Activated CD4-positive, CD25-positive, alpha-beta regulatory T cell treated with anti-CD3 and anti-CD28 coated beads, Interleukin-2, amount 50 U/mL, for 24 hours (primary cell): ENCODE measurements at places on chromosomes 5 and 9.

- ATAC-seq, result no peak
Observed at GRCh38 chr9:11064909-11065308, 452.1 kb upstream of the PTPRD start.

GRCh38 chr5:148960070-148960769, 102.6 kb downstream of the SH3TC2 start:
- ATAC-seq, result no peak

- no peak for ATAC-seq
Observed at GRCh38 chr5:142012186-142012785, 541 bp downstream of the GNPDA1 start.

- no peak for ATAC-seq
Observed at GRCh38 chr5:6744841-6745705, 31.8 kb downstream of the TENT4A start.

DNA sequence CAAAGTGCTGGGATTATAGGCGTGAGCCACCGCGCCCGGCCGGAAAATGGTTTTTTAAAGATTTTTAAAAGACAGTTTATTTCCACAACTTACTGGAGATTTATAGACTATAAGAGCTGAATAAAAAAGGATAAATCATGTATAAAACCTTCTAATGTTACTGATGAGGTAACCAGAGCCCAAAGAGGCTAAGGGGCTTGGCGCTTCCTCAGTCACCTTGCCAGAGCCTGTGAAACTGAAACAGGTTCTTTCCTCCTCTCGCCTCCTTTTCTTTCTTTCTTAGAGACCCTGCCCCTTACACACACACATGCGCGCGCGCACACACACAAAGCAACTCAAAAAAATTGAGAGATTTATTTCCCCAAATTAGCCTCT, 69.8 kb downstream of the HSD17B3 start:
- ATAC-seq, result no peak

- ATAC-seq, result no peak
Observed at GRCh38 chr5:120122703-120123102, 341.4 kb upstream of the PRR16 start.

GRCh38 chr9:4852419-4852818, 59.7 kb downstream of the RCL1 start:
- ATAC-seq, result no peak

DNA sequence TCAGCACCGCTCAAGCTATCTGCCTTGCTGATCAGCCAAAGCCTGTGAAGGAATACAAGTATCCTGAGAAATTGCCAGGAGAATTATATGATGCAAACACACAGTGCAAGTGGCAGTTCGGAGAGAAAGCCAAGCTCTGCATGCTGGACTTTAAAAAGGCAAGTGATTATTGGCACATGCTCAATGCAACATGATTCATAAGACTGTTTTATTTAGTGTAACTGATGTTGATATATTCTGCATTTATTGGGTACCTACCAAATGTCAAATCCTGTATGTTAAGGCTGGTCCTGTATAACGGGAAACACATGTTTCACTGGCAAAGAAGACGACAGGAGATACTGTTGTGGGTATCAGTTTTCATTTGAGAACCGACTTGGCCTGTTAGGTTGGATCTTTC, 69.0 kb downstream of the ADAMTS16 start:
- no peak for ATAC-seq

DNA sequence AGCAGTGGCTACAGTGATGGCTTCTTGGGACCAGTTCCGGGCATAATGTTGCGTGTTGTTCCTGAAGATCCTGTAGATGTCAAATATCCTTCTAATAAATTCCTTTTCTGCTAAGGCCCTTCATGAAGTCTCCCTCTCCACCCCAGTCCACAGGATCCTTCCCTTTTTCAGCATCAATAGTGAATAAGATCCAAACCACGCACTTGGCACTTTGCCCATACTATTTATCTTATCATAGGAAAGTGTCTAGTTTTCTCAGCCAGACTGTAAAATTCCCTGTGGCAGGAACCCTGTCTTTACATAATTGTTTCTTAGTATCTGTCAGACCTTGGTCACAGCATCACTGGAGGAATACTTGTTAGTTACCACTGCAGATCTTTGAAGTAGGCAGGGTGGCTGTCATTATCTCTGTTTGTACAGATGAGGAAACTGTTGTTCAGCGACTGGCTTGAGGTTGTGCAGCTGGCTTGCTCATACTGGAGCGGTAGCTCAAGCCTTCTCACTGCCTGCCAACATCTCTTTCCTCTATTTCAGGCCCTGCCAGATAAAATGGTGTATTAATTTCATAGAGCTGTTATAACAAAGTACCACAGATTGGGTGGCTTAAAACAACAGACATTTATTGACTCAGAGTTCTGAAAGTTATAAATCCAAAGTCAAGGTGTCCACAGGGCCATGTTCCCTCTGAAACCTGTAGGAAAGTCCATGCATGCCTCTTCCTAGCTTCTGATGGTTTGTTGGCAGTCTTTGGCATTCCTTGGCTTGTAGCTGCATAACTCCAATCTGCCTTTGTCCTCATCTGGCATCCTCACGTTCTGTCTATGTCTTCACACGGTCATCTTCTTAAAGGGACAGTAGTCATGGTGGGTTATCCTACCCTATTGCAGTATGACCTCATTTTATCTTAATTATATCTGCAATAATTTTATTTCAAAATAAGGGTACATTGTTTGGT, 33.5 kb upstream of the APC start:
- ATAC-seq, result no peak

DNA sequence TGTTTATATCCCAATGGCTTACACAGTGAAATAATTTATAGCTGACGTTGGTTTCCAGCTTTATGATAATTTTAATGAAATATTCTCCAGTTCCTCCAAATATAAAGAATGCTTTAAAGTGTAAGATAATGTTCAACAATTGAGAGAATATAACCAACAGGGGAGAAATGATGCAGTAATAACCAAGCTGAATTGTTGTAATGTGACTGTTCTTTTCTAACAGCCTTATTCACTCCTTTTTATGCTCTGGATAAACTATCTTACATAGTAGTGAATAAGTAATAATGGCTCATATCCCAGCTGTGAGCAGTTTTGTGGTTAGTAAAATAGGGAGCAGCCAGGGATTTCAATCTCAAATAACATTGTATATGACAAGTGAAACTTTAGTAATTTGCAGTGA, 2348.7 kb upstream of the ACO1 start:
- ATAC-seq, result no peak

GRCh38 chr9:8262625-8263622, 463.3 kb upstream of the DMAC1 start:
- no peak for ATAC-seq

DNA sequence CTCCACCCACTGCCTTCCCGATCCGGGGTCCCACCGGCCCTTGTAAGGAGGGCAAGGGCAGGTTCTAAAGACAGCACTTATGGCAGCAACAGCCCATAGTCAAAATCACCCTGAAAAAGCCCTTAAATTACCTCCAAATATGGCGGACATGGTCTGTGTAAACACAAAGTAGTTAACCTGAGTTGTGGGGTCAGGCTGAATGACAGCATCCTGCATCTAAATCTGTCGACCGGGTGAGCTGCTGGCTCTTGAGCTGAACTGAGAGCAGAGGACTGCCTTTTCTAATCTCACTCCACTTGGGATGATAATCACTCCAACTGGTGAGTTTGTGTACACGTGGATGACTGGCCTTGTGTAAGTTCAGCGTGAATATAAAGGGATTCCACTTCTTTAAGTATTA, 249.6 kb downstream of the DENND1A start:
- no peak for ATAC-seq

DNA sequence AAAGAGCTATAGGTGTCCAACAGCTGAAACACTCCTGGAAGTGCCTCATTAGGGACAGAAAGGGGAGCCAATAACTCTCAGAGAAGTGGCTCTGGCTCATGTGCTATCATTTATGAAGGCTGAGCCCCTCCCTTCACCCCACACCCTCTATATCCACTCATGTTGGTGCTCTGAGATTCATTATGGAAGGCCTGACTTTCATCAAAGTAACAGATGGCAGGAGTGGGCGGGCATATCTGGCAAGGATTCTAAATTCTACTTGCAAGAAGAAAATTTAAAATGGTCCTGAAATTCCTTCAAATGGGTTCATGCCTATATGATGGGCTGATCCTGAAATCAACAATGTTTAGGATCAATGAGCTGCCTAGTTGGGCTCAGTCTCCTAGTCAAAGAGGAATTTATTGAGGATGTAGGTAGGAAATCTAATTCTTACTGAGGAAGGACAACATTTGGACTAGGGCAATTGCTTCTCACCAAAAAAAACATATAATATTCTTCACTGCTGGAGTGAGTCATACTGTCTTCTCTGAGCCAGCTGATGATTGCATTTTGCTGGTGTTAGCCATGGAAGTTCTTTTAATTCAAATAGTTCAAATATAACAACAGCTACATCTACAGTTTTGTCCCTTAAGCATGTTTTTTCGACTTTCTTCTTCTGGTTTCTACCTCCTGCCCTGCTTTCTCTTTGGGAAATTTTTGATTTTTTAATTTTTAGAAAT, 23.5 kb downstream of the NMRK1 start:
- no peak for ATAC-seq

DNA sequence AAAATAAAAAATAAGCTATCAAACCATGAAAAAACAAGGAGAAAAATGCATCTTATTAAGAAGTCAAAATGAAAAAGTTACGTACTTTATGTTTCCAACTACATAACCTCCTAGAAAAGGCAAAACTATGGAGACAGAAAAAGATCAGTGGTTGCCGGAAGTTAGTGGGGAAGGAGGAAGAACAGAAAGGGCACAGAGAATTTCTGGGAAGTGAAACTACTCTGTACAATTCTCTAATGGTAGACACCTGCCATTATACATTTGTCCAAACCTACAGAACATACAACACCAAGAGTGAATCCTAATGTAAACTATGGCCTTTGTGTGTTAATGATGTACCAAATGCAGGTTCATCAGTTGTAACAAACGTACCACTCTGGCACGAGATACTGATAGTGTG, 25.3 kb downstream of the SMU1 start:
- ATAC-seq, result no peak

DNA sequence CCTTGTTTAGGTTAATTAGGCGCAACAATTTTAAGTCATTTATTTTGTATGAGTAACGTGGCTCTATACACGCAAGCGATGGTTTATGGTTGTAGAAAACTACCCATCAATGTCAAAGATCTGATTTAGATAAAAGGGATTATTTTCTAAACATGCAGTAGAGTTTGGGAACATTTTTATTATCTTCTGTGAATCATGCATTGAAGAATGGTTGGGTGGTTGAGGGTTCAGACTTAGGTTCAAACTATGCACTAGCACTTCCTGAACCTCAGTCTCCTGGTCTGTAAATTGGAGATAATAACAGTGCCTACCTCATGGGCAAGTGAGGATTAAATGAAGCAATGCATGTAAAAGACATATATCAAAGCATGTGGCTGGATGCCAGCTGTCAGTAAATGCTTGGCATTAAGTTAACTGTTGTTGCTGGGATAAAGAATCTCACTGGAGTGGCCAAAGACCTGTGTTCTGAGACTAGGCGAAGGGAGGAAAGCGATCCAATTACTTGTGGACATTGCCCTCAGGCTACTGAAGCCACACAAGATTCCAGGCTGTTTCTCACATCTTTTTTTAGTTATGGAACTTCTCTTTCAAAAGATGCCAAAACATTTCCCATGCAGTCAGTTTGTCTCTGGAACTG, 1.1 kb upstream of the OTULINL start:
- no peak for ATAC-seq

- no peak for ATAC-seq
Observed at GRCh38 chr9:5531101-5531882, 21.0 kb downstream of the PDCD1LG2 start.

- no peak for ATAC-seq
Observed at GRCh38 chr5:68329554-68330255, 114.1 kb downstream of the PIK3R1 start.

DNA sequence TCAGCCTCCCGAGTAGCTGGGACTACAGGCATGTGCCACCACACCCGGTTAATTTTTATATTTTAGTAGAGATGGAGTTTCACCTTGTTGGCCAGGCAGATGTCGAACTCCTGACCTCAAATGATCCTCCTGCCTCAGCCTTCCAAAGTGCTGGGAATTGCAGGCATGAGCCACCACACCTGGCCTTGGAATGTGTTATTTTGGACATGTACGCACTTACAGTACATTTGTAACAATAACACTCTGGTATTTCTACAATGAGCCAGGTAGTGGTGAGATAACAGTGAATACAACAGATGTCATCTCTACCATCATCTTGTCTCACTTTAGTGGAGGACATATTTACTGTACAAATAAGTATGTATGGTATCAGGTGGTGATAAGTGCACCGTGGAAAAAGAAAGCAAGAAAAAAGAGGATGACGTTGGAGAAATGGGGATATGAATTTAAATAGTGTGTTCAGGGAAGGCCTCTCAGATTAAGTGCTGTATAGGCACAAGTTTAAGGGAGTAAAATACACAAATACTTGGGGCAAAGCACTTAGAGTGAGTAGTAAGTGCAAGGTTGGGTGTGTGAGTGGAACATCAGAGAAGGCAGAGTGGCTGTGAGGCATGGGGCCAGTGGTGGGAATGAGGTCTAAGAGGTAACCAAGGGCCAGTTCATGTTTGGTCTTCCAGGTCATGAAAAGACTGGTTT, 100.1 kb downstream of the CDC42SE2 start:
- no peak for ATAC-seq

- no peak for ATAC-seq
Observed at GRCh38 chr5:29780401-29780800, 1413.1 kb upstream of the CDH6 start.

DNA sequence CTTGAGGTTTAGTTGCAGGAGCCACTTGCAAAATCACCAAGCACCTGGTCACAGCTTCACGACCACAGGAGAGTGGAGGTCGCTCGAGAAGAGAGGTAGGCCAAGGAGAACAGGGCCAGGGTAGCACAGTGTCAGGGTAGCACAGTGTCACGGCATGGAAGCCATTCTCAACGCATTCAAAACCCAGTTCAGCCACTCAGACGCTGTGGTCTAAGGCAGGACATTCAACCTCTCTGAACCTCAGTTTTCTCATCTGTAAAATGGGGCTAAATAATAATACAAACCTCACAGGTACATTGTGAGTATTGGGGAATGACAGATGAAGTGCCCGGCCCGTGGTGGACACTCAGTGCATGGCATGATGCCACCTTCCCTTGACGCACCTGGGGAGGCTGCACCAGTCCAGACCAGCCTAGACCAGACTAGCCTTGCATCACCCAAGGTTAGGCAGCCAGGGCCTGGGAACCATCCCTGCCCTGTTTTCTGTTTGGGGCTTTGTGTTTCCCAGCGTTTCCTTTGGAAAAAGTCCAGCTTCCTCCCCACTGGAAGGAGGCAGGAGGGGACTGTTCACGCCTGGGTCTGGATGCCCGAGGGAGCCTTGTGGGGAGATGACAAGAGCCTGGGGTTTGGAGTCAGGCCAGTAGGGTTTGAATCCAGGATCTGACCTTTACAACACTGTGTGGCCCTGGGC, 7.8 kb upstream of the LMX1B start:
- ATAC-seq, result no peak

GRCh38 chr9:24434183-24434582, 111.5 kb downstream of the IZUMO3 start:
- ATAC-seq, result no peak

DNA sequence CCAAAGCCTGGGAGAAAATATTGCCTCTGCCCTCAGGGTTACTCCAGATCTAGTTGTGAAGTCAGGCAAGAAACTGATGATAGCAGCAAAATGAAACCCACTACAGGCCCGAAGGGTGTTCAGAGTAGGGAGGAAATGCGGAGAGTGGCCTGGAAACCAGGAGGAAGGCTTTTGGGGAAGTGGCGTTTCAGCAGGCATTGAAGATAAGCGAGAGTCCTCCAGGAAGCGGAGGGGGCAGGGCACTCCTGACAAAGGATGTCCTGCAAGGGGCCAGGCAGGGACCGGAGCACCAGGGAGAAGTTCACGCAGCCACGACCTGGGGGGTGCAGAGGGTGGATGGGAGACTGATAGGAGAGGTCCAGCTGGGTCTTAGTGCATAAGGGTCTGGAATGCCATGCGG, 7.8 kb upstream of the FOXI1 start:
- ATAC-seq, result no peak
